Fibroblast of pulmonary artery (primary cell): ENCODE measurements at places on chromosomes 7 and 10.

GRCh38 chr10:78599122-78599853 is 469.5 kb upstream of the ZMIZ1 start:
- DNase-seq = no peak

DNA sequence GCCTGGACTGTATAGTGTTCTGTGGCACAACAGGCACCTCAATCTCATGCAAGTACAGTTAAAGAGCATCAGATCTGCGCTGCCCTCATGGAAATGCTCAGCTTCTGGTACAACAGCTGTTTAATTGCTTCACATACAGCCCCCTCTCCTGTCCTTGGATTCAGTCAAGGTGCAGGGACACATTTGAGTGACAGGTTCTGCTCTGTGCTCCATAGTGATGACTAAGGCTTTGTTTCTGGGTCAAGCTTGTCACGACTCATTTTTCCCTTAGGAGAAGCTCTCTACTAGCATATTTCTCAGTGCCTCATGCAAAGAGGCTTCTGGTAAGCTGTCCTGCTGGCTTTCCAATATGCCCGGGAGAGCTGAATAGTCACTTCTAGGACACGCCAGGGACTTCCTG is 26.8 kb upstream of the MYO3A start:
- DNase-seq = no peak

DNA sequence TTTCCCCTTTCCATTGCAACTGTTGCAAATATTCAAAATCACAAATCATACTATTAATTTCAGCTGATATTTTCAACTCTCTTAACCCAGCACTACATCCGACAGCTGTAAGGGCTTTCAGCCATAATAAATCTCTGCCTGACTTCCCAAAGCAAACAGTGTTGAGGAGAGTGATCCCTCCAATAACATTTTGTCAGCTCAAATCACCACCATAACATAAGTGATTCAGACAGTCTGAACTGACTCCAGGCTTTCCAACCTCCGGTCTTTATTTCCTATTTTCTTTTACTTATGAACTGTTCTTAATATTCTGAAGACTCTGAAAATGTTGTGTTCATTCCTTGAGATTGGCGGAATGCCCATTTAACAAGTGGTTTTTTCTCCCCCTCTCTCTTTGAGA is 1085.9 kb downstream of the GATA3 start:
- DNase-seq = no peak

DNA sequence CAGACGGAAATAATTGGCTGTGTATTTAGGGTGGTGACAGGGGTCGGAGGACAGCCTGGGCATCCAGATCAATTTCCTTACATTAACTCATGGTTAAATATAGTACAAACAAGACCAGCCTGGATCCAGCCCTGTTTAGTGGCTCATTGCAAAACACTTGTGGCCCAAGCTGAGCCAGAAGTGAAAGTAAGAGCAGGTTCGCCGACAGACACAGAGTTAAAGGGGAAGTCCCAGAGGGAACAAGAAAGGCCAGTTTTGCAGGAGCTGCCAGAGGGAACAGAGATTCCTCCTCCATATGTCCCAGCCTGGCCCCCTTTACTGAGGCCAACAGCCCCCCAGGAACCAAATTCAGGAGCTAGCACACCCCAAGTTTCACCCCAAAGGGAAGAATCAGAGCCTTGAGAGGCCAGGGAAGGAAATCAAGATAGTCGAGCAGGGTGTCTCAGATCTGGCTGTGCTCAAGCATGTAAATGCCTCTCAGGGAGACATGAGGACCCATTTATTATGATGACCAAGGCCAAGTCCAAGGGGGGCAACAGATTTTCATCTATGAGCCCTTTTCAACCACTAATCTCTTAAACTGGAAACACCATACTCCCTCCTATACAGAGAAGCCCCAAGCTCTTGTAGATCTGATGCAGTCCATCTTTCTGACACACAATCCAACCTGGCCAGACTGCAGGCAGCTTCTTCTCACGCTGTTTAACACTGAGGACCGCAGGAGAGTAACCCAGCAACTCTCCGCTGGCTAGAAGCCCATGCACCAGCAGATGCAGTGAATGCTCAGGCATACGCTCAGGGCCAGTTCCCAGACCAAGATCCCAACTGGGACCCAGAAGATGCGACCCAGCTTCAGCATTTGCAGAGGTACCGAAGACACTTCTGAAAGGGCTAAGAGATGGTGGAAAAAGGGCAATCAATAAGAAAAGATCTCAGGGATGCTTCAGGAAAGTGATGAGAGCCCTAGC is 15.9 kb upstream of the ADCK2 start:
- peak; percentile 69 for DNase-seq

- DNase-seq = peak; percentile 25
Observed at GRCh38 chr7:114082642-114083165, 163.9 kb upstream of the PPP1R3A start.

- DNase-seq = no peak
Observed at GRCh38 chr10:71531485-71532446, 135.0 kb downstream of the CDH23 start.

DNA sequence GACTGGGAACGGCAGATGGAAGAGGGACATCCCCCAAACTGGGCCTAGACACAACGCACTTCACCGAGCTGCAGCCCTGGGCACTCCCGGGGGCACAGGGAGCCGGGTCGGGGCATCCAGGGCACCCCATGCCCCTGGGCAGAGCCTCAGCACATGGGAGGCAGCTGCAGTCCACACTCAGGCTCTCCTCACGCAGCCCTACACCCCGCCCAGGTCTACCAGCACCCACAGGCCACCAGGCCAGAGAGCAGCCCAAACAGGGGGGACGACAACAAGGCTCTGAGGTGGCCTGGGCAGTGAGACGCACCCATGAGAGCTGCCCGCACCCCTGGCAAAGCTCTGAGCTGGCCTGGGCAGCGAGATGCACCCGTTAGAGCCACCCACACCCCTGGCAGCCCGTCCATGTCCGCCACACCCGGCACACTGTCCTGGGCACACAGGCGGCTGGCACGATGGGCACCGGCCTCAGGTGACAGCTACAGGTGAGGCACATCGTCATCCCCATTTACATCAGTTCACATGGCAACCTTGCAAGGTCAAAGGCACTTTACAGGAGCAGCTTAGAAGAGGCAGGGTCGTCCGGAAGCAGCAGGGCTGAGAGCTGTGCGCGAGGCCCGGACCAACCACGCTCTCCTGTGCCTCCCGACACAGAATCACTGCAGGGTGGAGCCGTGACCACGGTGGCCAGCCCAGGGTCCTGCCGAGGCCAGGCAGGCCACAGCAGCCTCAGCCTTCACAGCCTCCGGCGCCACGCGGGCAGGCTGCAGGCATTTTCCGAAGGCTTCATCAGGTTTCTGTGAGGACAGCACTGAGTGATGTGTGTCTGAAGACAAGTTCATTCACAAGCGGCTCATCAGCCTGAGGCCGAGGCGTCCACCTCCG is 228.6 kb downstream of the MAD1L1 start:
- DNase-seq = no peak

DNA sequence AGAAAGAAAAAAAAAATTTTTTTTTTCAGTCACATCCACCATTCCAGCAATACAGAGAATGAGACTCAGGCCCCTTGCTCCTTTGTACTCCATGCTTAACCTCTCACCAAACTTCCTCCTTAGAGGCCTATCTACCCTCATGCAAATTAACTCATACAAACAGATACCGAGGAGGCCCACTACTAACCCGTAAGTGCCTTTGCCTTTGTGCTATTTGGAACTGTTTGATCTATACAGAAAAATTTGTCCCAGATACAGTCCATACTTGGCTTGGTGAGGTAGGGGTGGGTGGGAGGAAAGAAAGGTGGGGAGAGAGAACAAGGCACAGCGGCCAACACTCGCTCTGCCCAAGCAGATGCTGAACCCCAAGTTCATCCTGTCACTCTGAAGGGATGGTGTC is 87.8 kb upstream of the DUSP5 start:
- DNase-seq = no peak

GRCh38 chr10:96988426-96988825 is 156.3 kb downstream of the LCOR start:
- no peak for DNase-seq

GRCh38 chr7:87206361-87206760 is 13.2 kb downstream of the TMEM243 start:
- DNase-seq = no peak

- no peak for DNase-seq
Observed at GRCh38 chr7:138254444-138254843, 178.2 kb downstream of the AKR1D1 start.

GRCh38 chr10:70331486-70332268 is 47.9 kb upstream of the NPFFR1 start:
- DNase-seq = peak; percentile 94

- peak; percentile 52 for DNase-seq
Observed at GRCh38 chr7:41481353-41481752, 221.5 kb downstream of the INHBA start.

- DNase-seq = no peak
Observed at GRCh38 chr10:43353495-43354329, 17.7 kb upstream of the FXYD4 start.

DNA sequence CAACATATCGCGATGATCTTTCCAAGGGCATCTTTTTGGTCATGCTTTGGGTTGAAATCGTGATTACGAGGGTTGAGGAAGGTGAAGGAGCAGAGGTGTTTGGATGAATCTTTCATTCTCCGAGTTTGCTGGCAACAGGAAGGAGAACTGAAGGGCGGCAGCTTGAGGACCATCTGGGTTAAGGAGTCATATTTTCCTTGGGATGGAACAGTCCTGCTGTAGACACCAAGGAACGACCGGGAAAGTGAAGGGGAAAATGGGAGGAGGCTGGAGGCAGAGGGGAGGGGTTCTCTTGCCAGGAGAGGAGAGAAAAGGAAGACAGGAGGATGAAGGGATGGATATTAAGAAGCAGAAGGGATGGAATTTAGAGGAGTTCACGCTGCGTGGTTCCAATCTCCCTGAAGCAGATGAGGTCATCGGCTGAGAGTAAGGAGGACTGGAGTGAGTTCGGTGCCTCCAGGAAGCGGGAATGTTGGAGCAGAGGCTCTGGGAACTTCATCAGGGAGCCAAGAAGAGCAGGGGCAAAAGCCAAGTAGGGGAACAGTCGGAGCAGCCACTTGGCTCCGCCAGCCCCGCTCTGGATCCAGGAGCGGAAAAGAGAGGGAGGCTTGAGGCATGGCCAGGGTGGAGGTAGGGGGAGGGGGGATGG is 116.6 kb upstream of the GALNT17 start:
- DNase-seq = no peak
